ENCODE measurements at places on chromosomes 5 and 9.

GRCh38 chr5:155822177-155822576 is 504.8 kb upstream of the SGCD start:
- DNase-seq: no peak

DNA sequence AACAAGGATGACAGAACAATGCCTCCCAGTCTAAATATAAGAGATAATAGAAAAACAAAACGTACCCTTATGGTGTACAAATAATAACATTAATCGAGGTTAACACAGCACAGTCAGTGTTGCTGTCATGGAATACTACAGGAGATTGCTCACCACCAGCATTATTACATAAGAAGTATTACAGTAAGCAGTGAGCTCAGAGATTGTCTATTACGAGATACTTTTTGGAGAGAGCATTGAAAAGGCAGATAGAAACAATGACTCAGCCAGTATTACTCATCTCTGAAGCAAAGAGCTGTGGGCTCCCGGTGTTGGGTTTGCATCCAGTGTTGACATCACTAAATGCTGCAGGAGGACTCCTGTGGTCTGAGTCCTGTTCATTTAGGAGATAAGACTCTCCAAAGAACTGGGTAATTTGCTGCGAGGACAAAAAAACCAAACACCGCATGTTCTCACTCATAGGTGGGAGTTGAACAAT is 191.9 kb upstream of the SEMA6A start:
- no peak for DNase-seq

DNA sequence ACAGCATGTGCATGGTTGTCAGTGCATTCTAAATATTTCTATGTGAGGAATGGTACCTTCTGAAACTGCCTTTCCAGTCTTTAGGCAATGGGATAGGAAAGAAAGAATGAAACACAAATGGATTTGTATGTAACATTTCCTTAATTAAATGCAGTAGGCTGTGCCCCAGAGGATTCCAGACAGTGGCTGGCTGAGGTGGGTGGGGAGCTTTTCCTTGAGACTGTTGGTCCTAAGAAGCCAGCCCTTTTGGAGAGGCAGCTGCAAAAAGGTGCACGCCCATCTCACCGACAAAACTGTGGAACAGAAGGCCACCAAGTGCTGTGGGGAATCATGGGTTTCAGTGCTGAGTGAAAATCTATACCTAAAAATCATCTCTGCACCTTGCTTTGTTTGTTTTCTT is 6.8 kb upstream of the CKMT2 start:
- no peak for DNase-seq

DNA sequence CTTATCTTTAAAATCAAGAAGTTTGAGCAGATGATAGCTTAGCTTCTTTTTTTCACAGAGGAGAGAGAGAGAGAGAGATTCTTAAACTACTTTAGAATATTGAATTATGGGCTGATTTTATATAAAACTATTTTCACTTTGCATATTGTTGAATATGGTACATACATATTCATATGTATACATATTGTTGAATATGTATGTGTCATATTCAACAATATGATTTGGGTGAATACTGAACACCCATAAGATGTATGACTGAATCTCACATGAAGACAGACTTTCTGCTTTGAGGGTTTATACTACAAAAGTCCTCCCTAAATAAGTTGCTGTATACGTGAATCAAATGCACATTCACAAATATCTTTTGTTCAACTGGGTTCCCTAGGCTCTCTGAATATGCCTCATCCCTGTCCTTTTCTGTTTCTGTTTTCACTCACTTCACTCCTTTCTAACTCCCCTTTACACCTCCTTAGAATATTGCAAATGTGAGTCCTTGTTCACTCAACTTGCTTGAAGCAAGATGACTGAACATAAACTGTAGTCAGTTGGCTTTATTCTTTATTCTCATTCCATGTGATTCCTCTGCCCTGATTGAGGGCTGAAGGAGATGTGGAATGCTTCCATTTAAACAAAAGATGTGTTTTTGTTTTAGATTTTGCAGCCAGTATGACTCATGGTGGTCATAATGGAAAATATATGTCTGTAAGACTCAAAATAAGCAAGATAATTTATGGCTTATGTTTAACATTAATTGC is 225.4 kb upstream of the DAB2 start:
- DNase-seq: no peak

DNA sequence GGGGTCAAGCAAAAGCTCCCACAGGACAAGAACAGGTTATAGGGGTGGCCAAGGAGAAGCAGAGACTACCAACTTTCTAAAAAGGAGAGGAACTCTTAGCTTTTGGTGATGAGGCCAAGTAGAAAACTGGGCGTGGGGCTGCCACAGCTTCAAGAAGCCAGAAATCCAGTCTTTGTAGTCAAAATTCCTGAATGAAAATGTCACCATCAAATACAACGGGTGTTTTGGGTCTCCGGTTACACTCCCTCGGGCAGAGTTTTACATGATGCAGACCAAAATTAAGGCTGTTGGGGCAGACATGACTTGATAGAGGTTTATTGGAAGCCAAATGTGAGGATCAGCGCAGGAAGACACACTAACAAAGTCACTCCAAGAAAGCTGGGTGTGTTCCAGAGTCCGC is 29.4 kb upstream of the N4BP3 start:
- DNase-seq: no peak

DNA sequence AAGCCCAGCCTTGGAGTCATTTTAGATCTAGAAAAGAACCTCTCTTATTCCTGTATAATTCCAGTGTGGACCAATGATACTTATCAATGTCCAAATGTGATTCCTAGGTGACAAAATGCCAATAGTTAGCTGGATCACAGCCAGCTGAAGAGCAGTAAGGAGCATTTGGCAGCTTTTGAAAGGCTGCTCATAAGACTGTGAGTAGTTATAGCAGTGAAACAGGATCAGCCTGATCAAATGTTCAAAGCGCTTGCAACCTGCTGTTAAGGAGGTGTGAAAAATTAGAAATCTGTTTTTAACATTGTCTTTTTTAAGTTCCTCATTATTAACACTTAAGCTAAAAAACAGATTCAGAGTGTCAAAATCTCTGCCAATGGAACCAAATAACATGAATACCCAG is 85.1 kb downstream of the SSBP2 start:
- no peak for DNase-seq

GRCh38 chr9:27817747-27818146 is 244.5 kb upstream of the C9orf72 start:
- no peak for DNase-seq
